ENCODE measurements at places on chromosomes 11 and 22.

- DNase-seq = no peak
These were observed 3.5 kb upstream of the EEF1G start for GRCh38 chr11:62577046-62577714.

GRCh38 chr22:28514321-28514821 lies 165.3 kb downstream of the TTC28 start:
- DNase-seq = peak; percentile 16

DNA sequence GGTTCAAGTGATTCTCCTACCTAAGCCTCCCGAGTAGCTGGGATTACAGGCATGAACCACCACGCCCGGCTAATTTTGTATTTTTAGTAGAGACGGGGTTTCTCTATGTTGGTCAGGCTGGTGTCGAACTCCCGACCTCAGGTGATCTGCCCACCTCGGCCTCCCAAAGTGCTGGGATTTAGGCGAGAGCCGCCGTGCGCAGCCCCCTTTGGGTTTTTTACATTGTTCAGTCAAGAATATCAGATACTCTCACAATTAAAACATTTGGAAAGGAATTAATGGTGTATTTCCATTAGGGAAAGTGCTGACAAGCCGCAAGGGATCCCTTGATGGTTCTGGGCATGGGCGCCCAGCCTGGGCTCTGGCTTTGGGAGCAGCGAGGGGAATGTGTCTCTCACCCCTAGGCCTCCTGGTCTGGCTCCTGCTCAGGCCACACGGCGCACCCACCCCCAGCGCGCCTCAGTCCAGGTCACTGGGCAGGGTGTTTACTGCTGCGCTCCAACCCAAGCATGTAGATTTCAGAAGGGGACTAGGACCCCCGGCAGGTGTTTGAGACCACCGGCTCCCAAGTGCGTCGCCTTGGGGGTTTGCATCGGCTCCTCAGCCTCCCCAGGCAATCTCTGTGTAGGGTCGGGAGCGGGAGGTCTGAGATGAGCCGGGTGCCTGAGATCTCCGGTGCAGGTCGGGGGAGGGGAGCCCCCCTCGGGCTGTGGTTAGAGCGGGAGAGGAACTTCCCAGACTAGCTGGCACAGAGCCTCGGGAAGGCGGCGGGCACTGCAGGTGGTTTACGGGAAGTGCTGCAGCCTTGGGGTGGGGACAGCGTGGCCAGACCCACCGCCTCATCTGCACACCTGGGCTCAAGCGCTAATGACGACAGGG lies 809 bp upstream of the IRF7 start:
- DNase-seq = no peak

DNA sequence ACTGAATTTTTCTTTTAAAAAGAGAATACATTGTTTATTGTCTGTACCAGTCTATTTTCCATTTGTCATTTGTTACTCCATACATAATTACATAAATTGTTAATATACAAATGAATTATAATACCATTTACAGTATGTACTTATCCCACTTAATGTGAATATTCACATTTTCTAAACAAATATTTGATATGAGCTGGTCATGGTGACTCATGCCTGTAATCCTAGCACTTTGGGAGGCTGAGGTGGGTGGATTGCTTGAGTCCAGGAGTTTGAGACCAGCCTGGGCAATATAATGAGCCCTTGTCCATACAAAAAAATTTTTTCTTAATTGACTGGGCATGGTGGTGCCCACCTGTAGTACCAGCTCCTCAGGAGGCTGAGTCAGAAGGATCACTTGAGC lies 6.8 kb downstream of the SC5D start:
- DNase-seq = no peak

DNA sequence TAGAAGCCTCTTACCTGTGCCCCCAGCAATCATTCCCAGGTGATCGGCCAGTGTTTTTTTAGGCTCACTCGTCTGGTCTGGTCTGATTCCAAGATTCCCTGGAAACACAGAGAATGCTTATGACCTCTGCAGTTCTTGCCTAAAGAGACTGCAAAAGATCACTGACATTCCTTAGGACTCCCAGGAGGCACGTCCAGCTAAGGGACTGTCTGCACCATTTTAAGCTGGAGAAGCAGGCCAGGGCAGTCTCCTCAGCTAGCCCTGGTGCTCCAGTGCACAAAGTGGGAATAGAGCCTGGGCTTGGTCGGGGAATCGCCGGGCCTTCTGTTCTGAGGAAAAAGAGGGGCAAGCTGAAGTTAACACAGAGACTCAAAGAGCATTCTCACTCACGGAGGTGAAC lies 4.8 kb downstream of the CYB5R2 start:
- DNase-seq = no peak

DNA sequence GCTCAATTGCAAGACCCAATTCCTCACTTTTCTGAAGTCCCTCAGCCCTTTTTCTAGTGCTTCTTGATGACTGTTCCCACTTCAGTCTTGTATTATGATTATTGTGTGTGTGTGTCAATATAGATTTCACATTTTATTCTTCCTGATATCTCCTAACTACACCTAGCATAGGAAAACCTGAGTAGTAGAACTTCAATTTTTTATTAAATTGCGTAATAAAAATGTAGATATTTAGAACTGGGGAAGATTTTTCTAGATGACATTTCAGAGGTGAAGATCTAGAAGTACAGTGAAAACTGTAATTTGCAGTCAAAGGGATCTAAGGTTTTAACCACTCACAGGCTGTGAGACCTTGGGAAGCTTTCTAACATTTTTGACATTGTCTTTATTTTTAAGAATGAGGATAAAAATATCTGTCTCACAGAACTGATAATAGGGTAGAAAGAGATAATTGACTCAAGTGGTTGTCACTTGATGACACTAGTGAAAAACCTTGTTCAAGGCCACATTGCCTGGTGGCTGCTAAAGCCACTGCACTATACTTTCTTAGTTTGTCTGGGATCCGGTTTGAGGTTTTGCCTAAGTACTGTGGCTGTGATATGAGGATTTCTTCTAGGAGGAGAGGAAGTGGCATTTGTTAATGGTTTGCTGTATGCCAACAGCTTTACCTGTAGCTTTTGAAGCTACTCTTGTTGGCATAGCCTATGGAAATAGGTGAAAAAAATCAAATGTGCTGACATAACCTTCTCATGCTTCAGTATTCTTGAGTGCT lies 32.2 kb upstream of the SESN3 start:
- DNase-seq = no peak

- no peak for DNase-seq
These were observed 18.9 kb upstream of the PPP6R3 start for GRCh38 chr11:68441466-68442230.

GRCh38 chr22:33194529-33195077 lies 136.4 kb upstream of the SYN3 start:
- no peak for DNase-seq

GRCh38 chr22:18088825-18089568 lies 11.2 kb downstream of the PEX26 start:
- no peak for DNase-seq

- no peak for DNase-seq
These were observed 21.4 kb upstream of the EHF start for GRCh38 chr11:34599406-34599945.

DNA sequence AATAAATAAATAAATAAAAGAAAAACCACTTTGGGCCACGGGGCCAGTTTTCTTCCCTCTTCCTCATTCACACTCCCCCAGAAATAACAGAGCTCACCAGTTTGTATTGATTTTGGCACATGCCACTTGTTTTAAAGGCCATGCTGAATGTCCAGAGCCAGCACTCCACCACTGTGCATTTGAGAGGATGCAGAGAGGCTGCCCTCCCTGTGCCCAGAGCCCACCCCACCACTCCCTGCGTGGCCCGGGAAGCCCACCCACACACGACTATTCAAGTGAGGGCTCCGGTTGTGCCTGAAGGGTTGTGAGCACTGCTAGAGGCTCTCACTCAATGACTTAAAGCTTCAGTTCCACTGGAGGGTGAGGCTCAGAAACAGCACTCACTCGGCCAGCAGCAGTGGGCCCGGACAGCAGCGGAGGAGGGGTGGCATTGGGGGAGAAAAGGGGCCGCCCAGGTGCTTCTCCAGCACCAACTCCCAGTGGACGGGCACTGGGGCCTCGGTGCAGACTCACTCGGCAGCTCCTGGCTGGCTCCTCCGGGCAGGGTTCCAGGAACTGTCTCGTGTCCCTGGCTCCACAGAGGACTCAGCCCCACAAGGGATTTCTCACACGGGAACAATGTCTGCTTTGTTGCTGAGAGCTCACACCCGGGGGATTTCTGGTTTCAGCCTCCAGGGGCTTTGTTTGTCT lies 112.7 kb downstream of the SHANK2 start:
- DNase-seq = peak; percentile 79

GRCh38 chr11:15613251-15613650 lies 498.5 kb downstream of the INSC start:
- DNase-seq = no peak

DNA sequence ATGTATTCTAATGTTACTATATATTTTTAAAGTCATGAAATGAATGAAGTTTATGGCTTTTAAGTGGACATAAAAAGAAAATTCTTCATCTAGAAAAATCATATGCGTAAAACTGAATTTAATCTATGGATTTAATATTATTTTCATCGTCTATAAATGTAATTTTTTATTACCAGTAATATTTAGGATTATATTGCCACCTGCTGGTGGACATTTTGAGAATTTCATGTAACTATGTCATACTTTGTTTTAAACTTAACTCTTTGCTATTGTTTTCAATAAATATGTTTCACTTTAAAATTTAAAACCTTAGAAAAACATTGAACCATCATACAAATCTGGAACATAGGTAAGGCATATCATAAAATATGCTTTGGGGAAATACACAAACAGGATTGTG lies 66.5 kb upstream of the CEP126 start:
- no peak for DNase-seq

- DNase-seq = no peak
These were observed 35.4 kb downstream of the SDHD start for GRCh38 chr11:112121981-112122615.

DNA sequence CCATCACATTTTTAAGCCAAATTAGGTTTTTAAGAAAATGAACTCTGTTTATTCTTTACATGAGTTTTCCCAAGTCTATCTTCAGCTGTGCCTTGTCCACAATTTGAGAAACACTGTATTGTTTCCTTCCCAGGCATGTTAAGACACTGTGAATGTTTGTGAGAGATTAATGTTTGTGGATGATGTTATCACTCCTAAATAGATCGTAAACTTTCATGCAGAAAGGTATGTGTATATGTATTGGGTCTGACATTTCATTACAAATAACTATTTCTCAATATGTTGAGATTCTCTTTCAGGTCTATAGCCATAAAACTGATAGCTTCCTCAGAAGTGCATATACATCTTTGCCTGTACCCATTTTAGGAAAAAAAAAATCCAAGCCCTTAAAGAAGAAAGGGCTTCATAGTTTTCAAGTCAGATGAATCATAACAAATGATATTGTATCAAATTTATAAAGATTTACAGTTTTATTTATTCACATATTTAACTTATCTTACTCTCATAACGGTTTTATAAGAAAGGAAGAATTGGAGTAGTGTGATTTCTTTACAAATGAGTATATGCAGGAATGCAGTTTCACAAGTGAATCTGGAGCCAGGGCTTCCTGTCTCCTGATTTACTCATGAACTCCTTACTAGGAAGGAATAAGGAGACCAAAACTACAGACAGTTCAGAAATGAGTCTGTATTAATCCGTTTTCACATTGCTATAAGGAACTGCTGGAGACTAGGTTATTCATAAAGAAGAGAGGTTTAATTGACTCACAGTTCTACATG lies 11.2 kb downstream of the OR8D1 start:
- DNase-seq = no peak

- DNase-seq = peak; percentile 37
These were observed 1.7 kb downstream of the OSBPL5 start for GRCh38 chr11:3163241-3163981.

DNA sequence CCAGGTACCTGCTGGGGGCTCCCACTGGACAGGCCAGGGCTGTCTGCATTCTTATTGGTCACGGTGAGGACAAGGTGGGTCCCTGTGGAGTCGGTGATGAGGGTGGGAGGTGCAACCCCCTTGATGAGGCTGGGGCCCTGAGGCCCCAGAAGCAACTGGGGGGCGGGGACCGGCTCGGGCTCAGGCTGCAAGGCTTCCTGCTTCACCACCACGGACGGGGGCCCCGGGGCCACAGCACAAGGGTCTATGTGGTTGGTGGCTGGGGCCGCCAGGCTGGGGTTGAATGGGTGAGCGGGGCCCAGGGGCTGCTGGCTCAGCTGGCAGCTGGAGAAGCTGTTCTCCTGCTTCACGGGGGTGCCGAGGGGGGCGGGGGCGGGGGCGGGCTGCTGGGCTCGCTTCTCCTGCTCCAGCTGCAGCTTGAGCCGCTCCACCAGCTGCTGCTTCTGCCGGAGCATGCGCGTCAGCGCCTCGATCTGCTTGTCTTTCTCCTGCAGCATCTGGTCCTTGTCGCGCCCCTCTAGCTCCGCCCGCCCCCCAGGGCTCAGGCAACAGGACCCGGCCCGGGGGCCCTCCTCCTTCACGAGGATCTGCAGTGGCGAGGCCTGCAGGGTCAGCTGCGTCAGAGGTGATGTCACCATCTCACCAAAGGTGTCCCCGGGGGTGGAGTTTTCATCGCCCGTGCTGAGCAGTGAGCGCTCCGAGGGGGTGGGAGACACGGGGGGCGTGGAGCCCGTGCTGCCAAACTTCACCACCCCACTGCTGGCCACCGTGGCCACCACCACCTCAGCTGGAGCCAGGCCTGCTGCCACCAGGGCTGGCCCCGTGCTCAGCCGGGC lies 48.2 kb downstream of the SGSM3 start:
- DNase-seq = peak; percentile 23

GRCh38 chr22:45572444-45572843 lies 69.8 kb downstream of the FBLN1 start:
- DNase-seq = no peak

DNA sequence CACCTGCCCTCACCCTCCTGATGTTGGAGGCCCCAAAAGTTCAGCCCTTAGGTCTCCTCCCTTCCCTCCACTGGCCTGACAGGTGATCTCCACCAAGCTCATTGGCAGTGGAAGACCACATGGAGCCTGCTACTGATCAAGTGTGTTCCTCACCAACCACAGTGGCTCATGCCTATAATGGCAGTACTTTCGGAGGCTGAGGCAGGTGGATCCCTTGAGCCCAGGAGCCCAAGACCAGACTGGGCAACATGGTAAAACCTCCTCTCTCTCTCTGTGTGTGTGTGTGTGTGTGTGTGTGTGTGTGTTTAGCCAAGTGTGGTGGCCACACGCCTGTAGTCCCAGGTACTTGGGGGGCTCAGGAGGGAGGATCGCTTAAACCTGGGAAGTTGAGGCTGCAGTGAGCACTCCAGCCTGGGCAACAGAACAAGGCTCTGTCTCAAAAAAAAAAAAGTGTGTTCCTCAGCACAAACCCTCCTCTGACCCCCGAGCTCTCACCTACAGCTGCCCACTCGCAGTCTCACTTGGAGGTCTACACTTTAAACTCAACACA lies 4.3 kb upstream of the YPEL1 start:
- DNase-seq = no peak
